ENCODE measurements at places on chromosomes 2 and 18.

DNA sequence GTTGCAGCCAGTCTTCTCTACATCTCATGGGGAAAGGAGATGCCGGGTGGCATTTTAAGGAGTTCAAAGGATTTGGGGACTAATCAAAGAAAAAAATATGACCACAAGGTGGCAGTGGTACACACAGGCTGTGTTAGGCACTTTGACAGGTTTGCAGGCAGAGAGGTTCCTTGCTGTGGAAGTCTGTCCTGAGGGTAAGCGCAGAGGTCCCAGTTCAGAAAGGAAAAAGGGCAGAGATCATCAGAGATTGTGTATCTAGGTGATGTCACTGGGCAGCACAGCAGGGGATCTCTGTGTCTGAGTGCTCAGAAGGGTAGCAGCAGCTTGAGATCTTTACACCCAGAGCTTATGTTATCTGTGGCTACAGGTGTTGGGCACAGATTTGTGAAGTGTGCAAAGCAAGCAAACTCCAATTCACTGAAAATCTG, 231.4 kb downstream of the LRRTM1 start:
- DNase-seq = peak; percentile 49

DNA sequence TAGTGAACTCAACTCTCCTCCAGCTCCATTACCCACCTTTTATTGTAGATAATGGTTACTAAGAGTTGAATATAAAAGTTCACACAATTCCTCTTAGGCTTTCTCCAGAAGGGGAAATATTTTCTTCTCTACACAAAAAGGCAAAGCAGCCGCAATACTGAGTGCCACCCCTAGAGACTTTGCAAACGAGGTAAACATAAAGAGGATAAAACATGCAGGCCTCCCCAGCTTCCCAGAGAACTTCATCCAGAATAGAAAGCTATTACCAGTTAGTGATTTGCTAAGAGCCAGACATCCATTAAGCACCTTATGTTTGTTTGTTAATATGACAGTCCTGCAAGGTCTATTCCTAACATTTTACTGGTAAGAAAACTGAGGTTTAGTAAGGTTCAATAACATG, 17.4 kb downstream of the ZNF521 start:
- DNase-seq = no peak

- no peak for DNase-seq
Measured at GRCh38 chr2:85972355-85972754, 83.6 kb upstream of the ST3GAL5 start.

GRCh38 chr2:83323038-83323437, 1136.0 kb downstream of the SUCLG1 start:
- DNase-seq = no peak

DNA sequence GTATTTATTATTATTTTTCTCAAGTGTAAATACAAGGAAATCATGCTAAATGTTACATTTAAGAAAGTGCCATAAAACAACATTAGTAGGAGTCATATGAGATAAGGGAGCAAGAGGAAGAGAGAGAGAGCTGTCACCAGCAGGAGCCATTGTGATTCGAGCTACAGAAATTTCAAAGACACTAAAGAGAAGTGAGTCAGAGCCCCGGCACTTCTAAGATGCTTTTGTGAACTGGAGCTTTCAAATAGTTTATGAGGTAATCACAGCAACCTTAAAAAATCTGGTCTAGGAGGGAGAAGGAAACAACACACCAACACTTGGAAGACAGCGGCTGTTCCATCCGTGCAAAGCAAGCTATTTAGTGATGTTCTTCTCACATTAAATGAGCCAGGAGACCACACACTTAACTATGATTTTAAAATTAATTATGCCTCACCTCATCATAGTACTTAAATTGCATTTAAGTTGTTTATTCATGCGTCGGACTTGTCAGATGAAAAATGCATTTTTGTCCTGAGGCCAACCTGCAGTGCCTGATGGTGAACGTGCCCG, 382.7 kb upstream of the SALL3 start:
- DNase-seq = no peak

DNA sequence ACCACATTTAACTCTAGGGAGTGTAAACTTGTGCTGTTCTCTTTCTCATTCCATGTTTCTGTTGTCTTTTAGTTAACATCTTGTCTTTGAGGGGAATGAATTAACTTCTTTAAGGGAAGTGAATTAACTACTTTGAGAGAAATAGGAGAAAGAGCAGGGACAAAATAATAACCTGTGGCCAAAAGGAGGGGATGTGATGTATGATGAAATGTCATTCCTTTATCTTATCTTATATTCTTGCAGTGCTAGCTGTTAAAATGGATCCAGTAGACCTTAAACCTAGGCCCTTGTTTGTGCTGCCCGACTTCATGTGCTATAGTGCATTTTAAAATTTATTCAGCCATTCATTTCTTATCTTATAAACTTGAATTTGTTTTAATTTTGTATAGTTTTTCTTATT, 18.4 kb downstream of the ABI2 start:
- no peak for DNase-seq

GRCh38 chr2:190357600-190357999, 14.2 kb downstream of the INPP1 start:
- DNase-seq = no peak

- DNase-seq = no peak
Measured at GRCh38 chr2:17935242-17935885, 56.9 kb downstream of the KCNS3 start.

- DNase-seq = no peak
Measured at GRCh38 chr2:60504049-60504448, 49.4 kb downstream of the BCL11A start.

- DNase-seq = no peak
Measured at GRCh38 chr2:10982931-10983701, 71.4 kb downstream of the KCNF1 start.
